Effector memory CD8-positive, alpha-beta T cell (primary cell): ENCODE measurements at places on chromosomes 2 and 18.

GRCh38 chr2:45696708-45697107, 45.2 kb downstream of the PRKCE start:
- H3K27ac ChIP-seq: no peak overlapping the region
- H3K4me1 ChIP-seq: peaks cover 19% of the 10 kb centered on the region
- no peak overlapping the region for H3K4me3 ChIP-seq
- H3K36me3 ChIP-seq: peaks cover 3% of the 10 kb centered on the region
- no peaks in the 10 kb centered on the region for H3K27me3 ChIP-seq
- no peak for DNase-seq

DNA sequence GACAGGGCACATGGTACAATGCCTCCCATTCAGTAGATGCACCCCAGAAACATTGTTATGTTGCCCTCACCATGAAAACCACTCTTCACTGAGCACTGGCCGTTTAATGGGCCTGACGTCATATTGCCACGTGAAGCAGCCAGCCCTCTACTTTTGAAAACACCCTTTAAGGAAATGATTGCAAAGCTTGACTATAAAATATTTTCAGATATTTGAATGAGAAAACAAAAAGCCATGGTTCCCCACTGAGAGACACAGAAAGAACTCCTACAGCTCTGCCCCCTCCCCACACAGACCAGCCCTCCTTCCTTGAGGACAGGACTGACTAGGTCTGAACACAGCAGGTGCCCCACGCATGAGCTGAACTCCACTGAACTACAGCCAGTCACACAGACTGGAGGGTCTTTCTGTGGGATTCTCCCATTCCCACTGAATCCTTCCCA, 349.1 kb downstream of the ANAPC1 start:
- no peak for DNase-seq
- H3K4me3 ChIP-seq: peak overlapping the region; percentile 55
- H3K36me3 ChIP-seq: no peaks in the 10 kb centered on the region
- no peaks in the 10 kb centered on the region for H3K27me3 ChIP-seq
- H3K27ac ChIP-seq: peak overlapping the region; percentile 77

DNA sequence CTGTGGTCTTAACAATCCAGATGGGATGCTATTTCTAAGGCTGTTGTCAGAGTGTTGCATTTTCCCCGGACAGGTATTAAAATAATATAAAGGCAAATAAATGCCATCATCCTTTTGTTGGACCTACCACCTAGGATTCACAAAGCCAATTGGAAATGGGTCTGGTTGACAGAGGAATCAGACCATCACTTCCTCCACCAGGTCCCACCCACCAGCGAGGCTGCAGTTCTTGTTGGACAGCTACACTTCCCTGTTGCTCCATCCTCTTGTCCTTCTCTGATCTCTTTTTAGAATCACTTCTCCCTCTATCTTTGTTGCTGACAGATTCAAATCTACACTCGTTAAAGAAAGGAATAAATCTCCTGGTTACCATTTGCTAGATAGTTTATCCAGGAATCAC, 1.1 kb downstream of the TMEM169 start:
- peak overlapping the region; percentile 95 for H3K4me3 ChIP-seq
- peak overlapping the region; percentile 90 for H3K27ac ChIP-seq
- DNase-seq: no peak

- peaks cover 3% of the 10 kb centered on the region for H3K36me3 ChIP-seq
- no peak for DNase-seq
- peaks cover under 1% of the 10 kb centered on the region for H3K4me1 ChIP-seq
- H3K4me3 ChIP-seq: no peak overlapping the region
Measured at GRCh38 chr2:126891681-126892500, 6.8 kb upstream of the TEX51 start.

GRCh38 chr18:48578289-48578688, 39.5 kb downstream of the CTIF start:
- peaks cover 4% of the 10 kb centered on the region for H3K36me3 ChIP-seq
- H3K27ac ChIP-seq: no peak overlapping the region
- no peak overlapping the region for H3K4me3 ChIP-seq
- no peaks in the 10 kb centered on the region for H3K4me1 ChIP-seq
- H3K27me3 ChIP-seq: peaks cover 24% of the 10 kb centered on the region

- no peak for DNase-seq
- H3K36me3 ChIP-seq: peaks cover 27% of the 10 kb centered on the region
- H3K4me3 ChIP-seq: peak overlapping the region; percentile 99
- peak overlapping the region; percentile 87 for H3K27ac ChIP-seq
Measured at GRCh38 chr2:239263669-239264491, 136.9 kb downstream of the HDAC4 start.

DNA sequence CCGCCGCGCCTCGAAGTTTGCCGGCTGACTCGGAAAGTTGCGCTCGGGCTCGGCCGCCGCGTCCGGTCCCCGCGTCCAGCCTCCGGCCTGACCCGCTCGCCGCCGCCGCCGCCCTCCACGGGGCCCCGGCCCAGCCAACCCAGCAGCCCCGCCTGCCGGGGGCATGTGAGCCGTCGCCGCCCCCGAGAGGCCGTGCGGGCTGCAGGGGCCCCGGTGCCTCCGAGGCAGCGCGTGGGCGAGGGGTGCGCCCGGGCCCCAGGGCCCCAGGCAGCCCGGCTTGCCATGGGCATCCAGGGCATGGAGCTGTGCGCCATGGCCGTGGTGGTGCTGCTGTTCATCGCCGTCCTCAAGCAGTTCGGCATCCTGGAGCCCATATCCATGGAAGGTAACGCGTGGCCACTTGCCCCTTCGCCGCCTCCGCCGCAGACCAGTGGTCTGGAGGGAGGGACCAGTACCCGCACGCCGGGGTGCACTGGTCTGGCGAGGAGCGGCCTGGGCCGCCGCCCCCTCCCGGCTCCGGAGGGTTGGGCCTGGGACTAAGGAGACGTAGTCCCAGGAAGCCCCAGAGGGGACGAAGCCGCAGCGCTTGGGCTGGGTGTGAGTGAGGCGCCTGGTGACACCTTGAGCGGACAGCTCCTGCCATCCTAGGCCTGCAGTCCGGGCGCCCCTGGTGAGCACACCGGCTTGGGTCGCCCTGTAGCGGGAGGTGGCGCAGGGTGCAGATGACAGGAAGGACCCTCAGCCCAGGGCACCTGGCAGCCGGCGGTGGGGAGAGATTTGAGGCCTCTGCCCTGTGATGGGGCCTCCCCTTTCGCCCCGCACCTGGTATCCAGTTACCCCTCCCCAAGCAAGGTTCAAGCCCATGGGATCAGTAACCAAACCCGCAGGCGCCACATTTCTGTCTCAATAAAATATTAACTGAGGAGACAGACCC, 49.9 kb downstream of the KCNIP3 start:
- H3K36me3 ChIP-seq: no peaks in the 10 kb centered on the region
- no peaks in the 10 kb centered on the region for H3K4me1 ChIP-seq
- H3K27ac ChIP-seq: no peak overlapping the region
- peak overlapping the region; percentile 27 for H3K4me3 ChIP-seq
- H3K27me3 ChIP-seq: peaks cover 33% of the 10 kb centered on the region

- H3K27ac ChIP-seq: peak overlapping the region; percentile 55
- H3K27me3 ChIP-seq: no peaks in the 10 kb centered on the region
- no peak for DNase-seq
- H3K36me3 ChIP-seq: peaks cover 3% of the 10 kb centered on the region
Measured at GRCh38 chr2:32772638-32773447, 145.0 kb downstream of the TTC27 start.

GRCh38 chr18:36350839-36351469, 53.4 kb downstream of the FHOD3 start:
- H3K4me3 ChIP-seq: no peak overlapping the region
- no peaks in the 10 kb centered on the region for H3K4me1 ChIP-seq
- no peak overlapping the region for H3K27ac ChIP-seq
- no peak for DNase-seq
- H3K36me3 ChIP-seq: no peaks in the 10 kb centered on the region

DNA sequence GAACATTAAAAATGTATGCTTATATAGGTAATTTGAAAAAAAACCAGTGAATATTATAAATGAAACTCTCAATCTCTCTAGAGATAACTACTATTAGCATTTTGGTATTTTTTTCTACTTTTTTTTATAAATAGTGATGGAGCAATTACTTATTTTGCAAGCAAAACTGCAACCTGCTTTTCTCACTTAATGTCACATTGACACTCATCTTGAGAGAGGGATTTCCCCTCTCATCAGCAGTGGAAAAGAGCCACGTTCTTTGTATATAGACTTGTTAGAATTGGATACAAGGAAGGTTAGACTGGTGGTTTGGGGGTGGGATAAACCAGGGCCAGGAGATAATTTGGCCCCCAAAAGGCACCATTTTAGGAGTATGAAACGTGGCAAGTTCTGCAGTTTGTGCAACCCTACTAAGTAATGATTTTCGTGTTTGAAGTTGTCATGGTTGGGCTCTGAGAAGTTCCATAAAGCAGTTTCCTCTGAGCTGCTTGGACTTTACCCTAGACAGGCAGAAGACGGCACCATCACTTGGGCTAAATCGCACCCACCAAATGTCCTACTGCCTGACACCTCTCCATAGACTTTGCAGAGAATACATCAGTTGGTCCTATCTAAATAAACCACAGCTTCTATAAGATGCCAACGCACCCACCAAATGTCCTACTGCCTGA, 194.0 kb downstream of the ACTR3 start:
- peaks cover 31% of the 10 kb centered on the region for H3K27me3 ChIP-seq
- DNase-seq: no peak
- H3K4me3 ChIP-seq: no peak overlapping the region
- H3K27ac ChIP-seq: no peak overlapping the region

DNA sequence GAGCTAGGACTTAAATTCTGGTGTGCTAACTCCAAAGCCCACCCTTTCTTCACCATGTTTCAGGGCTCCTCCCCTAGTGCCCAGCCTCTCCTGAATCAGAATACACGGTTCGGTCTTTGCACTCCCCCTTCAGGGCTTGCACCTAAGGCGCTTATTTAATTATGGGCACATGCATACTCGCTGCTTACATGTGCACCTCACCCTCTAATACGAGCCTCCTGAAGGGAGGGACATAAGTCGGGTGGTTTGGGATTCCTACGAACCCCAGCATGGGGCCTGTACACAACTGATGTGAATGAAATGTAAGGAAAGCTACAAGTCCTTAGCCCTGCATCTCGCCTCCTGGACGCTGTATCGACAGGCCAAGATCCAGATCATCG, 435 bp downstream of the IFT172 start:
- peaks cover 4% of the 10 kb centered on the region for H3K4me1 ChIP-seq
- DNase-seq: no peak
- peak overlapping the region; percentile 84 for H3K4me3 ChIP-seq
- H3K27me3 ChIP-seq: peaks cover 10% of the 10 kb centered on the region
- peaks cover 10% of the 10 kb centered on the region for H3K36me3 ChIP-seq
- H3K27ac ChIP-seq: peak overlapping the region; percentile 95

DNA sequence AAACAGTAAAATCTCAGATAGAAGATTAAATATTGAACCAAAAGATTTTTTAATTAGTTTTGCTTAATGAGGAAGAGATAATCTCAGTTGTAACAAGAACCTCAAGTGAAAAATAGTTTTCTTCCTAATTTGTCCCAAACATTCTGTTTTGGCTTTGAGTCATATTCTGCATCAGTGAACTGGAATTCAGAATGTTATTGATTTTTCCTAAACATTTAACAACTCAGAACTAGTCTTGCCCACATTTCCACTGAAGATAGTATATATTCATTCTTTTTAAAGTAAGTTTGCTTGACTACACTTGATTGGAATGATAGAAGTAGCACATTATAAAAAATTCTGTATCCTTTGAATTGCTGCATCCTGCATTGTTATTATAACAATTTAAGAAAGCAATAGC, 85.7 kb upstream of the UGP2 start:
- H3K4me3 ChIP-seq: no peak overlapping the region
- no peak for DNase-seq
- no peak overlapping the region for H3K27ac ChIP-seq
- H3K36me3 ChIP-seq: peaks cover 6% of the 10 kb centered on the region

DNA sequence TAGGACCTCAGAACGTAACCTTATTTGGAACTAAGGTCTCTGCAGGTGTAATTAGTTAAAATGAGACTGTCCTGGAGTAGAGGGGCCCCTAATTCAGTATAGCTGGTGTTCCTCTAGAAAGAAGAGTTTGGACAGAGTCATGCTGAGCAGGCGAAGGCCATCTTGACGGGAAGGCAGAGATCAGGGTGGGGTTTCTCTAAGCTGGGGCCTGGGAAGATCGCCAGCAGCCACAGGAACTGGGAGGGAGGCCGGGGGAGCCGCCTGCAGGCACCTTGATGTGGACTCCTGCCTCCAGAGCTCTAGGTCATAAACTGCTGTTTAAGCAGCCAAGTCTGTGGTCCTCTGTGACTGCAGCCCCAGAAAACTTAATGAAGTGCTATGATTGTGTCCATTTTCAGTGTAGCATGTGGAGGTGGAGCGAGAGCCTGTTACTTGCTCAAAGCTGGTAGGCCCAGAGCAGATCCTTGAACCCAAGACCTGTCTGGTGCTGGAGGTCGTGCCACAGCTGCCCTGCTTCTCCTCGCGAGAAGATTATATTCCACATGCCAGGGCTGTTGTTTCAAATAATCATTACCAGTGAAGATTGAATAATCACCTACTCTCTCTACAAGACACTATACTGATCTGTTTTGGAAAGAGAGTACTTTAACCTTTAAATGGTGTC, 105.7 kb downstream of the TPO start:
- peaks cover 7% of the 10 kb centered on the region for H3K4me1 ChIP-seq
- no peak overlapping the region for H3K4me3 ChIP-seq
- H3K36me3 ChIP-seq: no peaks in the 10 kb centered on the region
- H3K27ac ChIP-seq: no peak overlapping the region
- no peaks in the 10 kb centered on the region for H3K27me3 ChIP-seq
- DNase-seq: no peak

DNA sequence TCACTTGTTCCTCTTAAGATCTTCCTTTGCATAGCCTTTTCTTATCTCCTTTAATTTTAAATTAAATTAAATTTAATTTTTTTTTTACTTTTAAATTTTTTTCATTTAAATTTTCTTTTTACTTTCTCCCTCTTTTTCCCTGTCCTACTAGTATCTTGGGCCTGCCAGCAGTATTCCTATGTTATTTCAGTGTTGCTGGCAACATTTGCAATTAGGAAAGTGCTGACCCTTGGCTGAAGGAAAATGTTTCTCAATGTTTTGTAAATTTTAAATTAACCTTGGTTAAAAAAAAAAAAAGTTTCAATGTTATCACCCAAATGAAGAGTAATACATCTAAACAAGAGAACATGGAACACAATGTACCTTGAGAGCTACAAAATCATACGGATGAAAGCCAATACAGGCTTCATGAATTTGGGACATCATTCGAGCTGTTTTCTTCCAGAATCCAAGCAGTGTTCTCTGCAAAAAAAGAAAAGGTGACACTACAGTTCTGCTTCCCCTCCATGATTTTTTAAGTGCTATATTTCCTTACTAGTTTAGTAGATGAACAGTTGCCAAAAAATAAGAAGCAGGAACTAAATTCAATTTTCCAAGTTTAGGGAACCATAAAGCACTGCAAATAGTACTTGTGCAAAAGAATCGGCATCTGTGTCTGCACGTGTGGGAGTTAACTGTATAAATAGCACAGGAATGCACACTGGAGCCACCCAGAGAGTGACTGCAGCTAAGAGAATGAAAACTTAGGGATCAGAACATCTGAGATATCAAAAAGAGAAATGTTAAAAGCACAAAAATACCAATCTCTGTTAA, 55.8 kb downstream of the ICA1L start:
- H3K27me3 ChIP-seq: no peaks in the 10 kb centered on the region
- no peaks in the 10 kb centered on the region for H3K4me1 ChIP-seq
- no peak overlapping the region for H3K27ac ChIP-seq
- peaks cover 6% of the 10 kb centered on the region for H3K36me3 ChIP-seq
- H3K4me3 ChIP-seq: no peak overlapping the region

GRCh38 chr2:195602687-195603086, 54.3 kb upstream of the SLC39A10 start:
- H3K27ac ChIP-seq: no peak overlapping the region
- DNase-seq: no peak
- no peak overlapping the region for H3K4me3 ChIP-seq
- no peaks in the 10 kb centered on the region for H3K4me1 ChIP-seq
- H3K36me3 ChIP-seq: peaks cover 5% of the 10 kb centered on the region

- H3K4me1 ChIP-seq: no peaks in the 10 kb centered on the region
- H3K27ac ChIP-seq: no peak overlapping the region
- H3K27me3 ChIP-seq: peaks cover 25% of the 10 kb centered on the region
- no peak overlapping the region for H3K4me3 ChIP-seq
- DNase-seq: no peak
- H3K36me3 ChIP-seq: no peaks in the 10 kb centered on the region
Measured at GRCh38 chr2:121066526-121066925, 218.5 kb downstream of the TFCP2L1 start.
